ENCODE measurements at places on chromosomes 4 and X.

DNA sequence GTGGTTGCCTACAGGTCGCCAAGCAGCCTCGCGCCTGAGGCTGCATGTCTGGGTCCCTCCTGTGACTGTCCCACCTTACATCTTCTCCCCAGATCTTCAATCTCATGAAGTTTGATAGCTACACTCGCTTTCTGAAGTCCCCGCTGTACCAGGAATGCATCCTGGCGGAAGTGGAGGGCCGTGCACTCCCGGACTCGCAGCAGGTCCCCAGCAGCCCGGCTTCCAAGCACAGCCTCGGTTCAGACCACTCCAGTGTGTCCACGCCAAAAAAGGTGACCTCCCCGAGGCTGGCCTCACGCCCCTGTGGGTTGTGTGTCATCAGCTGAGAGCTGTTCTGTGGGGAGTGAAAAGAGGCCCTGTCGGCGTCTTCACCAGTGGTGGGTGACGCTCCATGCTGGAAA, 24.9 kb upstream of the HGFAC start:
- no peak for DNase-seq

- DNase-seq: no peak
These were observed 3.1 kb downstream of the CPE start for GRCh38 chr4:165381821-165382373.

GRCh38 chr4:167230744-167231143, 3.5 kb downstream of the SPOCK3 start:
- no peak for DNase-seq

DNA sequence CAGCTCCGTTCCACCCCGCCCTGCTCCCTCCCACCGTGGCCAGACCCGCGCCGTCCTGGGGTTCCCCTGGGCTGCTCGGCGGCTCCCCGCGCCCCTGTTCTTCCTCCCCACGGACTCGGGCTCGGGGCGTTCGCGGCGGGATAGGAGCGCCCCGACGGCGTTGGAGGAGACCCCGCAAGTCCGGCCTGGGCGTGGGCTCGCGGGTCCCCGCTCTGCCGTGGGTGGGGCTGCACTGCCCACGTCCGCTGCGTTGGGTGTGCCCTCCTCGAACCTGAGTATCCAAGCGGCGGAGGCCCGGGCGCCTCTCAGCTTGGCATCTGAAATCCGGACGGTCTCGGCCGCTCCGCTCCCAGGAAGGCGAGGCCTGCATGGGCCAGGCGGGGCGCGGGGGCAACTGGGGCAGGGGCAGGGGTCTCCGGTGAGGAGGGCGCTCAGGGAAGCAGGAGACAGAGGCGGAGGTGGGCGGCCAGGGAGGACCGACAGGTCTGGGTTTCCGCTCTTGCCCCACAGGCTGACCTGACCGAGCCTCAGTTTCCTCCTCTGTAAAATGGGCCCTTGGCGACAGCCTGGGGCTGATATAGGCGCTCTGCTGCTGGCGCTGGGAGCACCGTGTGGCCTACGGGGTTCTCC, 12.0 kb upstream of the NAT8L start:
- DNase-seq: no peak

DNA sequence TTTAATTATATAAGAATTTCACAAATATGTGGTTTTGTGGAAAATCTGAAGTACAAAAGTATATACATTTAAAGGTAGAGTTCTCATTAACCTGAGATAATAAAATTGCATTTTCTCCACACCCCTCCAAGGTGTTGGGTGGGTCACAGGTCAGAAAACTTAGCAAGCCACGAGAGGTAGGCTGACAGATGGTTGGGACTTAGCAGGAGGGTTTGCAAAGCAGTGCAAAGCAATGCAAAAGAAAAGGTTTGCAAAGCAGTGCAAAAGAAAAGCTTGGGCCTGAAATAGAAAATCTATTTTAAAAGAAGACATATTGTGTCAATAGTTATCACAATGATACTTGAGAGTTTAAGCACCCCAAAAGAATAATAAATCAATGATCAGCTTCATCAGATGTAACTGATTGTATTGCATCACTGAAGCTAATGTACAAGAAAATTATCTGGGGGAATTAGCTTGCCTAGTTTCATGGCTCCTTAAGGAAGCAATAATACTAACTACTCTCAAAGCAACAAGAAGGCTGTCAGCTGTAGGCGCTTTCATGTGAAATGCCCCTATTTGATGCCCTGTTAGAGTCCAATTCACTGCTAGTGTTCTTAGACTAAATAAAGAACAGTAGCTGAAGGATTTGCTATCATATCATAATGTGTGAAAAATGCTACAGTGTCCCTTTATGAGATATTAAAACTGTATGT, 319.5 kb downstream of the KCNIP4 start:
- DNase-seq: no peak

DNA sequence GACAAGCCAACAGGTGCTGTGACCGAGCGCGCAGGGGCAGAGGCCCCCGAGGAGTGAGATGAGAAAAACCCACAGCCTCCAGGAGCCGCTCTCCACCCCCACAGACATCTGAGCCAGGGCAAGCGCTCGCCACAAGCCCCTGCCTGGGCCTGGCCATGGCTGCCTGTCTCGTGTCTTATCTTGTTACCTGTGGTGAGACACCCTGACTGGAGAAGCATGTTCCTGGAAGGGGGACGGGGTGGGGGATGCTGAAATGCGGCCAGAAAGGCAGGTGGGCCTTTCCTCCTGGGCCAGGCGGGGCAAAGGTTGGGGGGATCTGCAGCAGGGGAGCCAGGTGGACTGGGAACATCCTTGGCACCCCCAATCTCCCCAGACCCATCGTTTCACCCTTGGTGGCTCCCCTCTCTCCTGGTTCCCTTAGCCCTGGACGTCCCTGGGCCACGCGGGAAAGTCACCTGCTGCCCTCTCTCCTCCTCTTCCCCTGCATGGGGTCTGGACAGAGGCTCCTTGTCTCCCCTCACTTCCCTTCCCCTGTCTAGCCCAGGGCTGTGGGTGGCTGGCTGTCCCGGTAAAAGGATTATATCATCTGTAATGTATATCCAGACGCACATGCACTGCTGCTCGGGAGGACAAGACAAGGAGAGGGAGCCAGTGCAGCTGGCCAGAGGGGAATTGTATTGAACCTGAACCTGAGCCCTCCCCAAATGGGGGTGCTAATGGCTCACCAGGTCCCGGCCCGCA, 8.4 kb upstream of the DUSP9 start:
- no peak for DNase-seq

DNA sequence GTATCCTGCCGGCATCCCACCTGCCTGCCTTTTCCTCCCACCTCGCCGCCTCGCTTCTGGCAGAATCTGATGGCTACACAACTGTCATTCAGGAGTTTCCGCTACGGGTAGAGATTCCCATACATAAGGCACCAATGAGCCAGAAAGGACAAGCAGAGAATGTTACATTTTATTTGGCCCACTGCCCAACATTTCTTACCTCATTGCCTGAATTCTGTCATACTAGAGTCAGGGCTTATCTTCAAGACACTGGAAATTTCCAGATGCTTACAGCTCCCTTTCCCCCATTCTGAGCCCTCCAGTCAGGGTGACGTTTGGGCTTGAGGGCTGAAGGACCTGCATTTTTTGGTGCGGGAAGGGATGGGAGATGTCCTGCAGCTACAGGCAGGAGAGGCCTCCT, 113.0 kb downstream of the NHS start:
- peak; percentile 63 for DNase-seq

- no peak for DNase-seq
These were observed 24.9 kb downstream of the SH3BP2 start for GRCh38 chr4:2817701-2818350.

DNA sequence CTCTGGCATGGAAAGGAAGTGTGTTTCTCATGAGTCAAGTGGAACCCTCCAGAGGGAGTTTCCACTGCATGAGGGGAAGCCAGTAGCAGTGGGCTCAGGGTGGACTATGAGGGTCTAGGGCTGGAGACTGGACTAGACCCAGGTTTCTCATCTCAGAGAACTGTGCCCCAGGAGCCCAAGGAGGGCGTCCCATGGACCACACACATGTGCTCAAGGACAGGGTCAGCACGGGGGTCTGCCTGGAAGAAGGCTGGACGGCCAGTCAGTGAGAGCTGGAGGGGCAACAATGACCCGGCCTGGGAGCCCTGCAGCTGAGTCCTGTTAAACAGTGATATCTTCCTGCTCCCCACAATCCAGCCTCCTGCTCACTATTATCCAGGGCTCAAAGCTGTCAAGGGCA, 5.8 kb upstream of the CTSO start:
- no peak for DNase-seq

DNA sequence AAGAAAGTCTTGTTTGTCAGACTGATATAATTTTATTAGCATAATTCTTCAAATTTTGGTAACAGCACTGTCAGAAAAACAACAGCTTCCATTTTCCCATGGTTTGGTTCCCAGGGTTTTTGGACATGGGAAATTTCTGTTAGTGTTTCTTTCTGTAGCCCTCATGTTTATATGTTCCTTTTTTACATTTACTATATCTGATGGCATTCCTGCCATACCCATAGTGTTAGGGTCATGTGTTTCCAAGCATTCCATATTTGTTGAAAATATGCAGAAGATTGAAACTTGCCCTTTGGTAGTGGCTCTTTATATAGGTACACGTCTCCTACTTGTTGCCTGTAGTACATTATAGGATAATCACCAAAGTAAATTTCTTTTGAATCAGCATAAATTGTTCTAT, 65.8 kb downstream of the PDLIM5 start:
- peak; percentile 35 for DNase-seq

- no peak for DNase-seq
These were observed 56.3 kb downstream of the HTT start for GRCh38 chr4:3130826-3131225.

GRCh38 chrX:136130931-136131833, 16.2 kb upstream of the FHL1 start:
- DNase-seq: peak; percentile 84

DNA sequence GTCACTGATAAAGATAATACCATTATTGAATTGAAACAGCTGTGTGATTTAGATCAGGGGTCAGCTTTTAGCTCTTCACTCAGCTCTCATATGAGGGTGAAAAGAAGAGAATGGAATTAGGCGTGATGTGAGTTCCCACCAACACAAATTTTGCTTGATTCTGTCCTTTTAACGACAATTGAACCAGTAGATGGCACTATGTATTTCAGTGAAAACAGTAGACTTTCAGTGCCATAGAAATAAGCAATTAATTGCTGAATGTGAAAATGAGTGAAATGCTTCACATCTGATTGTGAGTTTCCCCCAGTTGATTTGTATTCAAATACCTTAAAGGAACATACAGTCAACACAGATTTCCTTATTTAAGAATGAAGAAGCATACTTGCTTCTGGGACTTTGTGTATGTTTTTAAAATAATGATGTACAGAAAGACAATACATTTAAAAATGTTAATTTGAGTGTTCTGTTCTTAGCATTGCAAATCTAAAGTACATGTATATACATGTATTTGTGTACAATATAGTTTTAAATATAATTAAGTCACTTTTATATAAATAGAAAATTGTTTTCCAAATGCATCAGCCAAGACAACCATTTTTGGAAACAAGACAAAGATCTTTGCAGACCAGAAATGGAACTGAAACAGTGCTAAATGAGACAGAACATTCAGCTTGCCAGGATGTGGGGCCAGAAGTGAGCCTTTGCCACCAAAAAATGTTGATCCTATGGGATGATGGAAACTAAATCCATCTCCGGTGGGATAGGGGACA, 178.8 kb downstream of the SNCA start:
- peak; percentile 71 for DNase-seq

DNA sequence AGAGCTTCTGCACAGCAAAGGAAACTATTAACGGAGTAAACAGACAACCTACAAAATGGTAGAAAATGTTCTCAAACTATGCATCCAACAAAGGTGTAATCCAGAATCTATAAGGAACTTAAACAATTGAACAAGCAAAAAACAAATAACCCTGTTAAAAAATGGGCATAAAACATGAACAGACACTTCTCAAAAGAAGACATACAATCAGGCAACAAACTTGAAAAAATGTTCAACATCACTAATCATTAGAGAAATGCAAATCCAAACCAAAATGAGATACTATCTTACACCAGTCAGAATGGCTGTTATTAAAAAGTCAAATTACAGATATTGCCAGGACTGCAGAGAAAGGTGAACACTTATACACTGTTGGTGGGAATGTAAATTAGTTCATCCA, 309.6 kb upstream of the KLF3 start:
- DNase-seq: no peak

GRCh38 chr4:18319431-18319830, 297.9 kb upstream of the LCORL start:
- DNase-seq: no peak

DNA sequence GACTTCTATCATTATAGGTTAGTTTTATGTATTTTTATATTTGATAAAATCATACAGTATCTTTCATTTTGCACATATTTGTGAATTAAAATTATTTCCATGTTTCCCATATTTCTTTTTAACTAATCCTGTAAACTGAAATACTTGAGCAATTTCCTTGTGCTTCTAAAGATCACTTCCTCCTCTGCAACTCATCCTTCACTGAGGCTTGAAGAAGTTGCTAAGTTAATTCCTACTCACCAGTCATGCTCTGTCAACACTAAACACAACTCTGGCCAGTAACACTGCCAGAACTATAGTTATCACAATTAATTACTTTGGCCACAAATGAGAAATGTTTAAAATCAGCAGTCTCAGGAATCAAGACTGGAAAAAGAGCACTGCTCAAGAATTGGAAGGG, 6.7 kb downstream of the SPATA4 start:
- DNase-seq: no peak

GRCh38 chr4:54073271-54073880, 9.0 kb upstream of the CHIC2 start:
- peak; percentile 56 for DNase-seq

DNA sequence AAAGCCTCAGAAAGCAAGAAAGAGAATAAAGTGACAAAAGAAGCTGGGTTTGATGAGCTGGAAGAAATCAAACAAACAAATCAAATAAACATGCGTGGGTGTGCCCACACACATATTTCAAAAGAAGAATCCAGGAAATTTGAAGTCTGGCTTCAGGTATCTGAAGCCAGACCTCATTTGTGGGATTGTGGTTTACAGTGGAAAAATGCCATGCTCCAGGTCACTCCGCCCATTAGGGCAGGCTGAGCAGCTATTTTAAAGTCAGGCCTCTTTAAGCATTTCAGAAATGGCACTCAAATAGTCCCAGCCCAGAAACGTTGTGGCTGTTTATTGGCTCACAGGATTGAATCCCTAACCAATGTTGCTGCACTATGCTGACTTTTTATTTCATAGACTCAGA, 226.1 kb upstream of the F9 start:
- no peak for DNase-seq

Data from fibroblast of pulmonary artery (primary cell).